ENCODE measurements at places on chromosomes 4 and X.
A peak's percentile ranks its signal among the peaks of the same experiment; 100 is the strongest.

DNA sequence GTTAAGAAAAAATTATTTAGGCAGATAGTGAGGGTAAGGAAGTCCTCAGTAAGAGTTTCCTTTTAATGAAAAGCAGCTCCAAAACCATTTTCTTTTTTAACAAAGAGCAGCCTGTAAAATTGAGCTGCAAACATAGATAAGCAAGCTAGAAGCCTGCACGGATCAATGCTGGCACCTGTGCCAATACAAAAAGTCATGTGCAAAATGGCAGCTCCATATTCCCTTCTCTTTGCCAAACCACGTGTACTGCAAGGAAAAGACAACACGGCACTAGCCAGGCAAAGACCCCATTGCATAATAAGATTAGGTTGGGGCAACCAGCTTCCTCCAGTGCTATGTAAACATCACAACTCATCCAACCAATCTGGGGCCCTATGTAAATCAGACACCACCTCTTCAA is 268.4 kb upstream of the INTU start:
- DNase-seq, result no peak

- DNase-seq, result no peak
These were observed 158.5 kb downstream of the SHOX start for GRCh38 chrX:789096-789495.

DNA sequence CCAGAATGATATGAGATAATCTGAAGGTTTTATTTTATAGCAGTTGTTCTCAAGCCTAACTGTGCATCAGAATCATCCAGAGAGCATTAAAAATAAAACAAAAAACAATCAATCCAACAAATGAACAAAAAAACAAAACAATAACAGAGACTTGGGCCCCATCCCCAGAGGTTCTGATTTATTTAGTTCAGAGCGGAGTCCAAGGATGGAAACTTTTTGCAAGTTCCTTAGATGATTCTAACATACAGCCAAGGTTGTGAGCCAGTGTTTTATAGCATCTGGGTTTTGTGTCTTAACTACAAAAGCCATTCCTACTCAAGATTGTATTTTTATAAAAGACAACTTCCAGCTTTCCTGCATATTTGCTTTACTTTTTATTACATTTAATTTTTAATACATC is 59.4 kb upstream of the GRPR start:
- DNase-seq, result no peak

- DNase-seq, result no peak
These were observed 8.4 kb downstream of the NDUFA1 start for GRCh38 chrX:119880076-119880475.

- no peak for DNase-seq
These were observed 37.0 kb upstream of the CT83 start for GRCh38 chrX:116499780-116500179.

- DNase-seq, result no peak
These were observed 16.6 kb downstream of the AP1S2 start for GRCh38 chrX:15838017-15838416.

GRCh38 chr4:125283707-125284279 is 31.0 kb upstream of the FAT4 start:
- peak; percentile 33 for DNase-seq

DNA sequence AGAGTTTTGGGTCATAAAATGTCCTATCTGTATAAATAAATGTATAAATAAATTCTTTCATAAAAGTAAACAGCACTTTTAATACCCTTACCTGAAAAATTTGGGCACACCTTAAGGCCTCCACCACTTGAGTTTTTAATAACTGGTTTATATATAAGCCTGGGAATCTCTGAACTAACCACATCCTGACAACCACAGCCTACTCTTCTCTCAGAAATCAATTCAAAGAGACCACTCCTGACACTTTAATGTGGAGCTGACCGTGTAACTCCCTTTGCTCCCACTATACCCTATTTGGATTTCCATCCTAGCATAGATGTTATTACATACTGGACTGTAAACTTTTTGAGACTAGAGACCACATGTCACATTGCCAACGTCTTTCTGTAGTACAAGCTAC is 3.5 kb downstream of the FBXL5 start:
- no peak for DNase-seq

DNA sequence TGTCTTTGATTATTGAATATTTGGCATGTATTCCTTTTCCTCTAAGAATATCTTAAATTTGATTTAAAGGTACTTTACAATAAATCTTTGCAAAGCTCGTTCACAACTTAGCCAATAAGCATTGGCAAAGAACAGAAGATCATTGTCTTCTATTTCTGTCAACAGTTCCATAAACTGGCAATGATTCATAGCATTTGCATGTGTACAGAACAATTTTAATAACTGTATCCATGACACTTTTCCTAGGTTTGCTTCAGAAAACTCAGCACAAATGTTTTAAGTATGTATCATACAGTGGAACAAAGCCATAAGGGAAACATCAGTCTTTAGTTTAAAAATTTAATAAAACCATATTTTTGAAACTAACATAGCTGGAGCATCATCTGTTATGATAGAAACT is 462.7 kb upstream of the RPS6KA3 start:
- DNase-seq, result peak; percentile 86

DNA sequence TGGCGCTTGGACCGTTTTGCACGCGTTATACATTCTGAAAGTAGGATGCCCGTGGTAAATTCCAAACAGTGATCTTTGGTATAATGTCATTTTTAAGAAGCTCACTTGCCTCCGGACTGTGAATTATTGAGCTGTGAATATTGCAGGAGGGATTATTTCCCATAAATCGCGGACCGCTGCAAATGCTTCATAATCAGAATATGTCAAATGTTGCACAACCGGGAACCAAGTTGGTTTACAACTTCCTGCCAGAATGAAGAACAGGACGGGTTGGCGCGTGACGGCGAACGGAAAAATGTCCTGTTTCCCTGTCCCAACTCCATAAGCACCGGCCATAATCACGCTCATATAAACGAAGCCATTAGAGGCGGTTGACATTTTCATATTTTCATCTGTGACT is 67.6 kb downstream of the SHOX start:
- DNase-seq, result peak; percentile 57

DNA sequence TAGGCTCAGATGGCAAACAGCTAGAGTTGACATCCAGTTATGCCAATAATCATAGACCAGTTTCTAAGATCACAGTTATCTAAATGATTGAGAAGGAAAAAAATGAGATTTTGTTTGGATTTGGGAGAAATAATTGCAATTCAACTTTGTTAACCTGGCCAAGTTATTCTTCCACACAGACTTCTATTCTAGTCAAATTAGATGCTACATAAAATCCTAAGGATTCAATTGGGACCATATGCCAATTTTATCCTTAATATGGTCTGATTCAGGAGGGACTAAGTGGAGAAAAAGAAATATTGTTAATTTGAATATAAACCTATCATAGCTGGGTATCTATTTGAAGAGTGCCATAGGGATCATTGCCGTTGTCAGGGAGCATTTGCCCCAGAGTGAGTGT is 178.3 kb upstream of the SLC7A11 start:
- no peak for DNase-seq

- peak; percentile 9 for DNase-seq
These were observed 375.4 kb downstream of the ZNF674 start for GRCh38 chrX:46169808-46170207.

DNA sequence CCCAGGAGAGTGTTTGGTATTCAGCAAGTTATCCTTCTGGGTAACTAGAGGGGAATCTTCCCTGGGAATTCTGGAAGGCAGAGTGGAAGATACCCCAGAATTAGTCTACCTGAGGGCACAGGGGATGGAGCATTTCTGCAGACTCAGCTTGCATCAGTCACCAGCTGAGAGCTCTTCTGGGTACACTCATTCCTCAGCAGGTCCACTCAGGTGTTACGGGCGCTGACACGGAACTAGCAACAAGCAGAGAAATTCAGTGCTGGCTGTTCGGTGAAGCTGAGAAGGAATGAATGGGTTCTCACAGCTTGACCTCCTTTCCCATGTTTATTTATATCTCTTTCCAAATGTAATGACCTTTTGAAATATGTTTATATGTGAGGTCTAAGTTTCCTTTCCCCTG is 106.0 kb upstream of the PNPLA4 start:
- DNase-seq, result no peak

- DNase-seq, result no peak
These were observed 14.5 kb downstream of the CDS1 start for GRCh38 chr4:84597450-84597849.

DNA sequence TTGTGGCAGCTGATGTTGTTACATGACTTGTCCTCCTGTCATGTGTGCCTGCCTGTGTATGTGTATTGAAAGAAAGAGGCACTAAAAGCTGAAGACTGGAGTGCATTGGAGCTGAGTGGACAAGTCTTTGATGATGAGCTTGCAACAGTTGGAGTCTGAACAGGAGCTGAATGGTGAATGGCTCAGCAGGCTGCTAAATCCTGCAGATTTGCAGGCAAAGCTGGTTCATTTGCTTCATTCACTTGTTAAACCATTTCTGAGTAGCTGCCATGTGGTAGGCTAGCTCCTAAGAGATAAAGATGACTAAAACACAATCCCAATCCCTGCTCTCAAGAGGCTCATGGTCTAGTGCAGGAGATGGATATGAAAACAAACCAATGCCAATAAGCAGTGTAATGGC is 217.3 kb downstream of the CHRDL1 start:
- no peak for DNase-seq

DNA sequence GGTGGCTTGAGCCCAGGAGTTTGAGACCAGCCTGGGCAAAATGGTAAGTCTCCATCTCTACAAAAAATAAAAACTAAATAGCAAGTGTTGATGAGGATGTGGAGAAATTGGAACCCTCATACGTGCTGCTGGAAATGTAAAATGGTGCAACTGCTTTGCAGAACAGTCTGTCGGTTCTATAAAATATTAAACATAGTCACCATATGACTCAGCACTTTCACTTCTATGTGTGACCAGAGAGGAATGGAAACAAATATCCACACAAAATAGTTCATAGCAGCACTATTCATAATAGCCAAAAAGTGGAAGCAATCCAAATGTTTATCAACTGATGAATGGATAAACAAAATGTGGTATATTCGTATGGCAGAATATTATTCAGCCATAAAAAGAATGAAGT is 60.8 kb upstream of the FMR1 start:
- DNase-seq, result no peak

- DNase-seq, result no peak
These were observed 162.5 kb upstream of the AFF2 start for GRCh38 chrX:148337873-148338272.

DNA sequence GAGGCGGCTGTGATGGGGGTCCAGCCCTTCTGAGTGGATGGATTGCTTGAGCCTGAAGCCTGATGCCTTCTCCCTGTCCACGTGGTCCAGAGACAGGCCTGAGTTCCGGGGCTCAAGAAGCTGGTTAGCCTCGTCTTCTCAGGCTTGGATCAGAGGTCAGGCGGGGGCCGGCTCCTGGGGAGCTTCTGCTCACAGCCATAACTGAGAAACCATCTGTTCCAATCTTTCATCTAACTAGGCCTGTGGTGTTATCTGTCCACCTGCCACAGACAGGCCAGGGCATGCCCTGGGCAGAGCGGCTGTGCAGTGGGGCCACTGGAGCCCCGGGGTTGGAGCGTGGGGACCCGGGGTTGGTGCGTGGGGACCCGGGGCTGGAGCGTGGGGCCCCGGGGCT is 63.1 kb downstream of the SORCS2 start:
- no peak for DNase-seq

- no peak for DNase-seq
These were observed 20.7 kb upstream of the CTSO start for GRCh38 chr4:155974476-155974749.

DNA sequence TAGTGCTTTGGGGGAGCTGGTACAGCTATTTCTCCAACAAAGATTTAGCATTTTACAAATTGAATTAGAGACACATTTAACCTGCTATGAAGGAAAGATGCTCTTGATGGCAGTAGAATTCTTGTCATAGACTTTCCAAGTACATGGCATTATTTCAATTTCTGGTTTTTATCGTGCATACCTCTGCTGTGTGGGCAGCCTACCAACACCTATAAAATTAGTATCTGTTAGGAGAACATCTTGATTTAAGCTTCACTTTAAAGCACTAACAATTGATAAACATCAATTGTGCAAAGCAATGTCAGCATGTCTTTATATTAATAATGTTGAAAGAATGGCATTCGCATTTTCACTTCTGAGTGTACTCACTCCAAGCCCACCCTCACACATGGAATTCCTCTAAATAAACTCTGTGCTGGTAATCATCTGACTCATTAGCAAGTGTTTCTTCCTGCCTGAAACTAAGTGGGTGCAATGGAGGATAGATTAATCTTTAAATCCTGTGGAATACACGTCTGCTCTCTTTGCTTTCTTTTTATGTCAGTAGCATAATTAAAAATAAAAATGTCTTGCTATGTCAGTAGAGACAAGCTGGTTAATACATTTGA is 279.8 kb upstream of the MAGEB18 start:
- peak; percentile 12 for DNase-seq

GRCh38 chr4:11532138-11532537 is 103.4 kb upstream of the HS3ST1 start:
- DNase-seq, result no peak

DNA sequence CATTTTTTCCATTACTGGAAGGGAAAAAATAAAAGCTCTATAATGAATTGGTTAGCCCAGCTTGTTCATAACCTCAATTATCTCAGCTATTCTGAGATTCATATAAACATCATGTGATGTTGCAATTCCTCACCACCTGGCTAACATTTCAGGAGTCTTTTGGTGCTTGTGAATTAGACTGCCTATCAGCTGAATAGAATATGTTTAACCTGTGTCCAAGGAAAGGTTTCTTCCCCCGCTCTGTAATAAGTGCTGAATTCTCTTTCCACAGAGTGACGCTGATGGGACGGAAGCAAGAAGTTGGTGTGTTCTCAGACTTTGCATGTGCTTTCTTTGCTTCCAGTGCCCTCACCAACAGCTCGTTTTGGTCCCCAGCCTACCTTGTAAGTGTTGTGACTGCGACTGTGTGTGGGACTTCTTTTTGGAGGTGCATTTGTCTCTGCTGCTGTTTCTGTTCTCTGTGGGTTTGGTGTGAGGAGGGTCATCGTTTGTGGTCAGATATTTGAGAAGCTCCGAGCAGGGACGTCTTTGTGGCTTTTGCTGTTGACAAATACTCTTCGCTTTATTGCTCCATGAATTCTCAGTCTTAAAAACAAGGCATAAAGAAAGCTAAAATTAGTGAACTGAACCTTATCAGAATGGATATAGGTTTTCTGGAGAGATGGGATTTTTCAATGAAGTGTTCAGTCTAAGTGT is 61.7 kb downstream of the PPARGC1A start:
- DNase-seq, result peak; percentile 25

DNA sequence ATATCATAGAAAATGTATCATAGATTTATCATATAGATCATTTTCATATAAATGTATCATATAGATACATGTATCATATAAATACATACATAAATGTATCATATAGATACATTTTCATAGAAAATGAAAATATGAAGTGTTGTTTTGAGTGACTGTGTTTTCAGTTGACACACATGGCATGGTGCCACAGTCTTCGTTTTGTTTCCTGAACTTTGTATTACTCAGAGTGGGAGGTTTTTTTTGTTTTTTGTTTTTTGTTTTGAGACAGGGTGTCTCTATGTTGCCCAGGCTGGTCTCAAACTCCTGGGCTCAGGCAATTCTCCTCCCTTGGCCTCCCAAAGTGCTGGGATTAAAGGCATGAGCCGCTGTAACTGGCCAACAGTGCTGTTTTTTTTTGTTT is 3.9 kb downstream of the RBM10 start:
- DNase-seq, result no peak

GRCh38 chr4:6322761-6323566 is 53.3 kb downstream of the WFS1 start:
- DNase-seq, result no peak

GRCh38 chrX:150694738-150695410 is 1.7 kb downstream of the MTMR1 start:
- DNase-seq, result no peak

- DNase-seq, result no peak
These were observed 62.3 kb downstream of the ALG13 start for GRCh38 chrX:111743316-111743715.

- no peak for DNase-seq
These were observed 93.8 kb downstream of the ARHGAP10 start for GRCh38 chr4:147825451-147826287.
